ENCODE measurements at places on chromosomes 16 and 17. TPM values are rescaled to one million over a fixed set of nuclear protein-coding genes. Genes with fewer than 3 reads are reported as not detected.

The C17orf113 gene
- 0.89 TPM for total RNA-seq

The TEKT5 gene
- not detected for total RNA-seq

The SLC6A2 gene
- not detected for total RNA-seq

The SHISA9 gene
- total RNA-seq: 0.06 TPM

The AXIN2 gene
- total RNA-seq: 35.8 TPM

The CLEC18A gene
- 3.7 TPM for total RNA-seq

The DNAH9 gene
- not detected for total RNA-seq

The TIGD7 gene
- 12.3 TPM for total RNA-seq

The C16orf74 gene
- total RNA-seq: 21.7 TPM

The MT1F gene
- total RNA-seq: 9.3 TPM

The SLC16A6 gene
- 10.5 TPM for total RNA-seq

The TMEM170A gene
- total RNA-seq: 41.3 TPM

The STX1B gene
- 3.9 TPM for total RNA-seq

The TMEM235 gene
- total RNA-seq: not detected

The RRAD gene
- total RNA-seq: 1.1 TPM

The TERB1 gene
- total RNA-seq: 0.12 TPM

The ARL5C gene
- not detected for total RNA-seq

The NPIPA5 gene
- 6.5 TPM for total RNA-seq

The ASB16 gene
- not detected for total RNA-seq

GRCh38 chr16:66961914-66962313 is 848 bp downstream of the CES3 start:
- no peak for DNase-seq

GRCh38 chr17:13601322-13601775 is 380 bp downstream of the HS3ST3A1 start:
- DNase-seq: no peak

- DNase-seq: no peak
Measured at GRCh38 chr17:48054238-48055185, 6.4 kb downstream of the NFE2L1 start.

- no peak for DNase-seq
Measured at GRCh38 chr17:43015579-43015978, 6.6 kb downstream of the VAT1 start.

GRCh38 chr16:57721356-57722209 is 14.0 kb upstream of the KATNB1 start:
- DNase-seq: no peak

GRCh38 chr17:64778240-64779097 is 116.4 kb upstream of the SMURF2 start:
- DNase-seq: no peak

- DNase-seq: no peak
Measured at GRCh38 chr16:11563493-11564040, 23.2 kb downstream of the LITAF start.

GRCh38 chr17:46024590-46024989 is 25.5 kb downstream of the STH start:
- no peak for DNase-seq

DNA sequence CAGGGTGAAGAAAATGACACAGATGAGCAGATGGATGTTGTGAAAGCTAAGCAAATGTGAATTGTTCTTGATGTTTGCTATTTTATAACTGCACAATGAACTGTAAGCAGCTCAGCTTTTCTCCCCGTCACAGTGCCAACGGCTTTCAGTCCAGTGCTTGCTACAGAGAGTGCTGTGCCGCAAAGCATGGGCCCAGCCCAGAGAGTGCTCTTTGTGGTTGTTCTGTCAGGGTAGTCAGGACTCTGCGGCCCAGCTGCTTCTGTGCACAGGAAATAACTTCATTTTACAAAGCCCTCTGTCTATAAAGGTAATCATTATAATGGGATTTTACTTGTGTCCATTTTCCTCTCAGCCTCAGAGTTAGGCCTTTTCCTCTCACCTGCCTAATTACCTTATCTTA is 39.1 kb downstream of the CDRT15 start:
- peak; percentile 44 for DNase-seq

DNA sequence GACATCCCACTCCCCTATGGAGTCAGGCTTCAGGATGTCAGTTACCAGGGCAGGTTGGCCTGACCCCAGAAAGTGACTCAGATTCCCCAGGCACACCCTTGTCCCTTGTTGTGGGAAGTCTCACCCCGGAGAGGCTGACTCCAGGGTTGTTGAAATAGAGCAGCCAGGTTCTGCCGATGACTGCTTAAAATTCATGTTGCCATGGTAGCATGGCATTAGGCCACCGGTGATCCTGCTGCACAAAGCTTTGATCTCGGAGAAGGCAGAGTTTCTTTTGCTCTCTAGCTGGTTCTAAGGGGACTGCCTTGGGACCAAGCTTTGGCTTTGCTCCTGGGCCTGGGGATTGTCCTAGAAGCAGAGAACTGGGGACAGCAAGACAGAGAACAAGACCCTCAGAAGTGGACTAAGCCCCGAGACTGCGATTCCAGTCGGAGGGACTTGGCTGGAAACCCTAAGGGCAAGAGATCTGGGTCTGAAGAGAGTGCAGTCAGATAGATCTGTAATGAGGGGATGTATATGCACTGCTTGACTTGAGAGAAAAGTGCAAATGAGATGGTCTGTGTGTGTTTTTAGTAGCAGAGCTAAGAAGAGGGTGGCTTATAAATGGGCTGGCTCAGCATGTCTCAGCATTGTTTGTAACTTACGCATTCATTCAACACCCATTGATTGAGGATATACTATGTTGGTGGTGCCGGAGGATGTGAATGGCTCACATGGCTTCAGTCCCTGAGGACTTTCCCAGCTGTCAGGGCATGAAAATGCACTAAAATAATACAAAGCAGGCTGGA is 106.9 kb downstream of the RGS9 start:
- DNase-seq: no peak

- DNase-seq: no peak
Measured at GRCh38 chr16:30949650-30950515, 1.0 kb downstream of the ORAI3 start.

DNA sequence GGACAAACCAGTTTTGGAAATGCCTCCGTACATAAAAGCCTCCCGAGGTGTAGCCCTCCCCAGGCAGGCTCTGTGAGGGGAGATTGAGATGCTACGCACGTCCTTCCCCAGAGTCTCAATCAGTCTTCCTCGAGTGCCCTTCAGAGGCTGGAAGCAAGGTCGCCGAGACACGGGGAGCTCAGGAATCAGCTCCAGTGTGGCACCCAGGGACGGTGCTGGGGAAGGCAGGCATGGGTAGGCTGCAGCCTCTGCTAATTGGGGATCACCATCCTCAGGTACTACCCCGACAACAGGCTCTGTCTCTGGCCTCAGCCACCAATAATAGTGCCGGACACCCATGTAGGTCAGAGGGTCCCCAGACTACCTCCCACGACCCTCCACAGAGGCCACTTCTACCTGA is 28.1 kb upstream of the GSG1L start:
- DNase-seq: no peak

GRCh38 chr17:50836826-50837225 is 1.4 kb downstream of the WFIKKN2 start:
- DNase-seq: no peak

GRCh38 chr17:73268582-73269328 is 7.1 kb upstream of the CPSF4L start:
- DNase-seq: no peak

DNA sequence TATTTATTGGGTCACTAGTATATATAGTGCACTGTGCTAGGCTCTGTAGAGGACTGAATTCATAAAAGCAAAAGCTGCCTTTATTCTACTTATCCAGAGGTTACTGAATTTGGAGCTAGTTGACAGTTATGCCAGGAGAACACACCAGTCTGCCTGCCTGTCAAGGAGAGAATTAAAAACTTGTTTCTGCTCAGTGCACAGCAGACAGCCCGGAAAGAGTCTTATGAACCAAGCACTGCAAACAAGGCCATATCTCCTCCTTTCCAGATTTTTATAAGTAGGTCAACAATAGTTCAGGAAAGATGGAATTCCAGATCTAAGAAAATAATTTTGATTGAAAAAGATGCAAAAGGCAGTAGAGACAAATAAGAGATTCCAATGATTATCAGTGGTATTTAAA is 267.8 kb downstream of the CA10 start:
- no peak for DNase-seq

GRCh38 chr17:77786740-77787505 is 171.6 kb upstream of the TNRC6C start:
- DNase-seq: no peak

- DNase-seq: no peak
Measured at GRCh38 chr17:79607940-79608623, 2.8 kb downstream of the RBFOX3 start.

DNA sequence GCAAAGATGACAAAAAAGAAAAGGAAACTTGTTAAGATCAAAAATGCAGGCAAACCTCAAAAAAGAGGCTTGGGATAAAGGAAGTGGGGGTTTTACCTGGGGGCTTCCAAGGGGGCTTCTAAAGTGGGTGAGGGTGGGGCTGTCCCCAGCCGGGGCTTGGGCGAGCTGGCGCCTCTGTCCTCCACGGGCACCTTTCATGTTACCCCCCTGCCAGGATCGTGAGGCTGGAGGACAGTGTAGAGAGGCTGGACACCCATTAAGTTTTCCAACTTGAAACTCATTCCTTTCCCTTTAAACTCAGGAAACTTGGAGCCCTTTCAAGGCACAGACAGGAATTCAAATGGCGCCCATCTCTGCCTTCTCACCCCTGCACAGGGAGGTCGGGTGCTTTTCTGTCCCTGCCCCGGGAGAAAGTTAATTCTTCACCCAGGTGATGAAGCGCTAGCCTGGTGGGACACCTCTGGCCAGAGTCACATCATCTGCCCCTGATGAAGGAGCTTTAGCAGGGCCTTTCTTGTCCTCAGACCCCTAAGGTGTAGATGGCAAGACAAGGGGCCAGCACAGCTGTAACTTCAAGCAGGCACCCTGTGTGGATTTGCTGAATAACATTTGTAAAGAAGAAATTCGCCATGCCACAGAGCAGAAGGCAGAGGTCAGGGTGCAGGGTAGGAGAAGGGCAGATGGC is 87.3 kb downstream of the C16orf78 start:
- no peak for DNase-seq

DNA sequence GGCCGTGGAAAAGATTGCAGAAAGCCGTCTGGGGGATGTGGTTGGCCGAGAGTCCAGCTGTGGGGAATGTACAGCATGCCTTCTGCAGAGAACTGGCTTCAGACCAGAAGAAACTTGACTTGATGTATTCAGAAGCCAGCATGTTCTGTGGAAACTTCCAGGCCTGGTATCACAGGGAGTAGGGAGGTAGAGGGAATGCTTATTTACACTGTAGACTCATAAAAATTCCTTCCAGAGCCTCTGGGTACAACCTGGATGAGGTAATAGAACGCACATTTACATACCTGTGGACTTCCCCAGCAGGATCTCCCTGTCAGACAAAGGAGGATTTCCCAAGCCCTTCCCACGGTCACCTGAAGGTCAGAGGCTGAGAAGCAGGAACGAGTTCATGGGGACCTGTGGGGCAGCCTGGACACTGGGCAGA is 11.8 kb upstream of the GAS7 start:
- no peak for DNase-seq

DNA sequence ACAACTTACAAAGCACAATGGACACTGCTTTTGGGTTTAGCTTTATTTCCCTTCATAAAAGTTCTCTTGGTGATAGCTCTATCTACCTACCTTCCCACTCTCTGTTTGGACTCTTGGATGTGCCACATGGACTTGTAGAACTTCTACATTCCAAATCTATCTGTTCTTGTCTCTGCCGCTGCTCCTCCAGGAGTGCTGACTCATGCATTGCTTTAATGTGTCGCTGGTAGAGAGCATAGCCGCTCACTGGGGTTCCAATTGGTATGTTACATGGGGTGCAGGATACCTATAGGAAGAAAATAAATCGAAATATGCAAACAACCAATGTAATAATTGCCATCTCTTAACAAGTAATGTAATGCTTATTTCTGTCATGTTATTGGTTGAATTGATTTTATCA is 92.1 kb downstream of the TTC19 start:
- DNase-seq: no peak

DNA sequence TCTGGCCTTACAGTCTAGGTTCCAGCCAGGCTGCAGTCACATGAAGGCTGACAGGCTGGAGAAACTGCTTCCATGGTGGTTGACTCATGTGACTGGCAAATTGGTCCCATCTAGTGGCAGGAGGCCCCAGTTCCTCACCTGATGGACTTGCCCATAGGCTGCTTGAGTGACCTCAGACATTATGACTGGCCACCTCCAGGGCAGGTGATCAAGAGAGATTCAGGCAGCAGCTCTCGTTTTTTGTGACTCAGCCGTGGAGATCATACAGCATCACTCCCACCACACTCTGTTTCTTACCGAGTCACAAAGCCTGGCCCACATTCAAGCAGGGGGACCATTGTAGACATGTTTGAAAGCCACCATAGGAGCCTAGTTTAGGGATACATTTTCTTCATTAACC is 34.5 kb downstream of the SIAH1 start:
- no peak for DNase-seq

DNA sequence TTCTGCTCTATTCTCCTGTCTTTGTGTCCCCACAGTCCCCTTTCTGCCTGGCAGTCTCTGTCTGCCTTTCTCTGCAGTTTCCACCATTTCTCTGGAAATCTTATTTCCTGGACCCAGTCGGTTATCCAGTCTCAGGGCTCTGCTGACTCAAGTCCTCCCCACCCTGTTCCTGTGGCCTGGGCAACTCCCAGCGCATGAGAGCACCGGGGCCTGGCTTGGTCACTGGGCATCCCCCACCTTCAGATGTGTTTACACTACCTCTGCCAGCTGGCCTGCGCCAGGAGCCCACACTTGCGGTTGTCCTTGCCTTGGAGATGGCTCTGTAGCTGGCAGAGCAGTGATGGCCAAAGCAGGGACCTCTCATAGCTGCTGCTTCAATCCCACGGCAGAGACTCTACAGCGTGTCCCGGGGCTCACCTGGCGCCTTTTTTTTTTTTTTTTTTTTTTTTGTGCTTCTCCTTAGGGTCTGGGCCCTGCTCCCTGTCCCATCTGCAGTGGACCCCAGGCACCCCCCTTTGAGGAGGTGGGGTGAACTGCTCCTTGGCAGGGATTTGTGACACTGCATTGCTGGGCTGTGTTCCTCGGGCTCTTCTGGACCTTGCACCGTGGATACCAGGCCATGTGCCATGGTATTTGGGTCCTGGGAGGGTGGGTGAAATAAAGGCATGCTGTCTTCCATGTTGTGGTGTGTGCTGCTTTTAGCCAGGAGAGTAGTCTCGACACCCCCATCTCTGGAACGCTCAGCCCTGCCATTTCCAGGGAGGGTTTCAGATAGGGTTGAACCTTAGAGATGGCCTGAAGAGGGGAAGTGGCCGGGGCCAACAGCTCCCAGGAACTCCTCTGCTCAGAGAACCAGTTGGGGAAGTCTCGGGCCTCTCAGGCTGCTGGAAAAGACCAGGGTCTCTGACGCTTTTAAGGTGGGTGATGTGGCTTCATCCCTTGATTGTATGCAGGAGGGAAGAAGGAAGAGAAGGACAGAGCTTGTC is 17.5 kb downstream of the GUCY2D start:
- DNase-seq: no peak

GRCh38 chr17:48003417-48004151 is 32.7 kb downstream of the CDK5RAP3 start:
- DNase-seq: no peak

DNA sequence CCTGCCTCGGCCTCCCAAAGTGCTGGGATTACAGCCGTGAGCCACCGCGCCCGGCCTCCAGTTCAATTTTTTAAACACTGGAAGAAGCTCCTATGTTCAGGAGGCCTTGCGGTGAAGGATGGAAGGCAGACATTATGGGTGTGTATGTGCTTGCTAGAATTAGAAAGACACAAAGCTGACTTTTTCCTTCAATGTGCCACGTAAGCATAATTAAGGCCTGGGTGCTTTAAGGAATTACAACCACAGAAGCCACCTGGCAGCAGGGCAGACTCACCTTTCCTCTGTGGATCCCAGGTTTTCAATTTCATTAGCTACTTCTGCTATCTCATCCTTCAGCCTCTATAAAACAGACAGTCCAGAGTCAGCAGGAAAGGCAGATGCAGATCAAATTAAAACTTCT is 74.2 kb downstream of the CYTH1 start:
- no peak for DNase-seq

- no peak for DNase-seq
Measured at GRCh38 chr17:81924557-81925532, 2.7 kb downstream of the MAFG start.
